ENCODE measurements at places on chromosomes 3 and 15.
A peak's percentile ranks its signal among the peaks of the same experiment; 100 is the strongest.

- H3K27ac ChIP-seq: no peak overlapping the region
- H3K27me3 ChIP-seq: no peaks in the 10 kb centered on the region
- H3K4me3 ChIP-seq: no peak overlapping the region
- no peaks in the 10 kb centered on the region for H3K36me3 ChIP-seq
- H3K4me1 ChIP-seq: peaks cover 5% of the 10 kb centered on the region
Measured at GRCh38 chr3:8730656-8731055, 2.9 kb upstream of the CAV3 start.

DNA sequence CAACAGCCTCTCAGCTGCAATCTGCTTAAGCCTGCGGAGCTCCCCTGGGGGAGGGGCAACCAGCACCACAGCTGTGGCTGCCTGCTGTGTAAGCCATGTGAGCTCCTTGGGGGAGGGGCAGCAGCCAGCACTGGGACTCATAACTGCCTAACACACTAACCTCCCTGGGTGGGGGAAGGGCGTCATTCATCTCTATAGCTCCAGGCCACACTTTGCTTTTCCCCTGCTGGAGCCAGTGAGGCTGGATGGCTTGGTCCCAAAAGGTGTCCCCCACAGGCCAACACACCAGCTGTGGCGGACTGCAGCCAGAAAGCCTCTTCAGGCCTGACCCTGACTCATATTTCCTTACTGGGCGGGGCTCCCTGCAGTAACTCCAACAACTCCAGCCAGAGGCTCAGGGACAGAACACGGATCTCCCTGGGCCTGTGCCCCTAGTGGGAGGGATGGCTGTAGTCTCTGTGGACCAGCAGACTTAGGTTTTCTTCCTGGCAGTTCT is 129.8 kb downstream of the PPM1L start:
- peak; percentile 1 for DNase-seq
- no peak overlapping the region for H3K4me3 ChIP-seq
- H3K27ac ChIP-seq: no peak overlapping the region
- H3K27me3 ChIP-seq: no peaks in the 10 kb centered on the region
- no peaks in the 10 kb centered on the region for H3K36me3 ChIP-seq

DNA sequence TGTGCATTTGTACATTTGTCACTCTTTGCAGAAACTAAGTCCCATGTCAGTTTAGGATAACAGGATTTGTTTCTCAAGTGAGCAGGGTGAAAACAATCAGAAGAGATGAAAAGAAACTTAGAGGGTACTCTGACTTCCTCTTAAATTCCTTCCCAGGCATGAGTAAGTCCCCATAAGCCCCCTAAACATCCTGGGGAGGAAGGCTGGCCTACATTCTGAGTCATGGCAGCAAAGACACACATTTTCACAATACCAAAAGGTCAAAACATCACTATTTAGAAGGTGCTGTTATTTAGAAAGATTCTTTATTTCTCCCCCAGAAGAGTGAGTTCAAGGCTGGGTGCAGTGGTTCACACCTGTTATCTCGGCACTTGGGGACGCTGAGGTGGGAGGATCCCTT is 7.6 kb upstream of the FOXP1 start:
- H3K27me3 ChIP-seq: no peaks in the 10 kb centered on the region
- no peak overlapping the region for H3K27ac ChIP-seq
- DNase-seq: no peak
- H3K4me3 ChIP-seq: no peak overlapping the region

DNA sequence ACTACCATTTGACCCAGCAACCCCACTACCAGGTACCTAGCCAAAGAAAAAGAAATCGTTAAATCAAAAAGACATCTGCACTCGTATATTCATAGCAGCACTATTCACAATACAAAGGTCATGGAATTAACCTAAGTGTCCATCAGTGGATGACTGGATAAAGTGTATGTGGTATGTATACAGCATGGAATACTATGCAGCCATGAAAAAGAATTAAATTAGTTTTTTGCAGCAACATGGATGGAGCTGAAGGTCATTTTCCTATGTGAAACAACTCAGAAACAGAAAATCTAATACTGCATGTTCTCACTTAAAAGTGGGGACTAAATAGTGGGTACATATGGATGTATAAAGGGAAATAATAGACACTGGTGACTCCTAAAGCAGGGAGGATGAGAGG is 175.2 kb downstream of the ZIC4 start:
- no peaks in the 10 kb centered on the region for H3K36me3 ChIP-seq
- H3K27me3 ChIP-seq: no peaks in the 10 kb centered on the region
- no peak overlapping the region for H3K4me3 ChIP-seq
- no peak for DNase-seq

- H3K36me3 ChIP-seq: no peaks in the 10 kb centered on the region
- no peaks in the 10 kb centered on the region for H3K27me3 ChIP-seq
Measured at GRCh38 chr3:112561484-112561733, 353 bp downstream of the ATG3 start.

GRCh38 chr3:94001191-94001590 is 21.2 kb downstream of the ARL13B start:
- H3K27ac ChIP-seq: no peak overlapping the region
- no peaks in the 10 kb centered on the region for H3K27me3 ChIP-seq
- DNase-seq: no peak
- no peaks in the 10 kb centered on the region for H3K4me1 ChIP-seq
- H3K4me3 ChIP-seq: no peak overlapping the region
- H3K36me3 ChIP-seq: no peaks in the 10 kb centered on the region

GRCh38 chr15:74108111-74108510 is 22.3 kb upstream of the ISLR2 start:
- H3K4me1 ChIP-seq: no peaks in the 10 kb centered on the region
- no peaks in the 10 kb centered on the region for H3K27me3 ChIP-seq
- H3K36me3 ChIP-seq: no peaks in the 10 kb centered on the region
- DNase-seq: no peak
- no peak overlapping the region for H3K4me3 ChIP-seq

- no peaks in the 10 kb centered on the region for H3K36me3 ChIP-seq
- H3K27ac ChIP-seq: peak overlapping the region; percentile 1
- H3K4me1 ChIP-seq: peaks cover 5% of the 10 kb centered on the region
- H3K4me3 ChIP-seq: no peak overlapping the region
- DNase-seq: no peak
Measured at GRCh38 chr3:113133140-113133539, 78.2 kb upstream of the BOC start.

- H3K27me3 ChIP-seq: no peaks in the 10 kb centered on the region
- H3K4me3 ChIP-seq: no peak overlapping the region
- no peak for DNase-seq
- H3K27ac ChIP-seq: no peak overlapping the region
- no peaks in the 10 kb centered on the region for H3K4me1 ChIP-seq
Measured at GRCh38 chr3:22103423-22103822, 352.4 kb upstream of the ZNF385D start.

DNA sequence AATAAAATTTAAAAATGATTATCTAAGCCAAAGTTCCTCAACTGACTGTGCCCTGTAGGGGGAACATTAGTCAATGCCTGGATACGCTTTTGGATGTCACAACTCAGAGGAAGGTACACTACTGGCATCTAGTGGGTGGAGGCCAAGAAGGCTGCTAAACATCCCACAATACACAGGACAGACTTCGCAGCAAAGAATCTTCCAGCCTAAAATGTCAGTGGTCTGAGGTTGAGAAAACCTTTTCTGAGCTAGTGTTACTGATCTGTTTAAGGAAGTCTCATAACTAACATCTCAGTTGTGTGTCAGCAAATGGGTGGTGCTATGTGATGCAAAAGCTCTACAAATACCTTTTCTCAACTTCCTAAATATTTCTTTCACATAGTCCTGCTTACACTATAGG is 20.9 kb upstream of the LDHAL6B start:
- H3K4me3 ChIP-seq: no peak overlapping the region
- H3K27me3 ChIP-seq: no peaks in the 10 kb centered on the region

- H3K36me3 ChIP-seq: no peaks in the 10 kb centered on the region
- peaks cover 23% of the 10 kb centered on the region for H3K4me1 ChIP-seq
- H3K27ac ChIP-seq: peak overlapping the region; percentile 70
- H3K4me3 ChIP-seq: no peak overlapping the region
- no peaks in the 10 kb centered on the region for H3K27me3 ChIP-seq
Measured at GRCh38 chr15:67039384-67040075, 25.9 kb upstream of the SMAD3 start.

GRCh38 chr3:20890111-20890519 is 704.1 kb upstream of the SGO1 start:
- no peaks in the 10 kb centered on the region for H3K36me3 ChIP-seq
- H3K4me3 ChIP-seq: no peak overlapping the region
- H3K27me3 ChIP-seq: no peaks in the 10 kb centered on the region
- H3K27ac ChIP-seq: no peak overlapping the region

- H3K4me1 ChIP-seq: peaks cover 4% of the 10 kb centered on the region
- no peak overlapping the region for H3K27ac ChIP-seq
- no peaks in the 10 kb centered on the region for H3K27me3 ChIP-seq
- H3K36me3 ChIP-seq: peaks cover 3% of the 10 kb centered on the region
- no peak overlapping the region for H3K4me3 ChIP-seq
Measured at GRCh38 chr15:71775856-71776255, 34.5 kb upstream of the NR2E3 start.

DNA sequence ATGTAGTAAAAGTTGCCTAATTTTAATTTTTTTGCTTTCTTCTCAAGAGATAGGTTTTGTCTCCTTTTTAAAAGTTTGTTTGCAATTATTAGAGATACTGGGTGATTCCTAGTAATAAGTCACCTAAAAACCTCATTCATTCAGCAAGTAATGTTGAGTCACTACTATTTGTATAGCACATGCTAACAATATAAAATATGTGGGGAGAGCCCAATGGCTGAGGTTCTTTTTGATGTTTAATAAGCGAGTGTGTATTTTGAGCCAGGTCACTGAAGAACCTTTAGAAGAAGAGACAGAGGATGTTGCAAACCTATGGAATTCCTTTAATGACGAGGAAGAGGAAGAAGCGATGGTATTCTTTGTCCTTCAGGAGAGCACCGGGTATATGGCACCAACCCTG is 123.7 kb upstream of the CHRM5 start:
- no peaks in the 10 kb centered on the region for H3K36me3 ChIP-seq
- no peak for DNase-seq
- H3K4me3 ChIP-seq: no peak overlapping the region

- DNase-seq: no peak
- H3K4me1 ChIP-seq: no peaks in the 10 kb centered on the region
- no peaks in the 10 kb centered on the region for H3K36me3 ChIP-seq
- no peaks in the 10 kb centered on the region for H3K27me3 ChIP-seq
Measured at GRCh38 chr3:40211579-40211978, 97.9 kb upstream of the EIF1B start.

GRCh38 chr3:76403556-76403955 is 618.2 kb upstream of the ZNF717 start:
- no peak overlapping the region for H3K27ac ChIP-seq
- no peaks in the 10 kb centered on the region for H3K4me1 ChIP-seq
- H3K36me3 ChIP-seq: no peaks in the 10 kb centered on the region
- H3K4me3 ChIP-seq: no peak overlapping the region
- no peak for DNase-seq

DNA sequence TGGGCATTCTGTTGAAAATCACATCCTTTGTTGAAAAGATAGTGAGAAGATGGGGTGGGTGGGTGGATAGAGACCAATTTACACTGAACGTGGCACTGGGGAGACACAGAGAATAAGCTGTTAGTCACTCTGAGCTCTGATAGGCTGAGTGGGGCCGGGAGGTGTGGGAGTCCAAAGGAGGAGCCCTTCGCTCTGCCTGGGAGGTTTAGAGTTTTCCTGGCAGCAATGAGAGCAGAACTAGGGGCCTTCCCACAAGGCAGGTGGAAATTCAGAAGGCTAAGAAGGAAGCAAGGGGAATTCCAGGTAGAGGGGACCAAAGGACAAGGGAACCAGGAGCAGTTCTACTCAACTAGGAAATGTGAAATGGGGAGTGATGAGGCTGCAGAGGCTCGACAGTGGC is 272.7 kb downstream of the RPLP1 start:
- no peaks in the 10 kb centered on the region for H3K36me3 ChIP-seq
- no peaks in the 10 kb centered on the region for H3K27me3 ChIP-seq
- DNase-seq: no peak
- no peak overlapping the region for H3K4me3 ChIP-seq
- H3K4me1 ChIP-seq: peaks cover 19% of the 10 kb centered on the region

DNA sequence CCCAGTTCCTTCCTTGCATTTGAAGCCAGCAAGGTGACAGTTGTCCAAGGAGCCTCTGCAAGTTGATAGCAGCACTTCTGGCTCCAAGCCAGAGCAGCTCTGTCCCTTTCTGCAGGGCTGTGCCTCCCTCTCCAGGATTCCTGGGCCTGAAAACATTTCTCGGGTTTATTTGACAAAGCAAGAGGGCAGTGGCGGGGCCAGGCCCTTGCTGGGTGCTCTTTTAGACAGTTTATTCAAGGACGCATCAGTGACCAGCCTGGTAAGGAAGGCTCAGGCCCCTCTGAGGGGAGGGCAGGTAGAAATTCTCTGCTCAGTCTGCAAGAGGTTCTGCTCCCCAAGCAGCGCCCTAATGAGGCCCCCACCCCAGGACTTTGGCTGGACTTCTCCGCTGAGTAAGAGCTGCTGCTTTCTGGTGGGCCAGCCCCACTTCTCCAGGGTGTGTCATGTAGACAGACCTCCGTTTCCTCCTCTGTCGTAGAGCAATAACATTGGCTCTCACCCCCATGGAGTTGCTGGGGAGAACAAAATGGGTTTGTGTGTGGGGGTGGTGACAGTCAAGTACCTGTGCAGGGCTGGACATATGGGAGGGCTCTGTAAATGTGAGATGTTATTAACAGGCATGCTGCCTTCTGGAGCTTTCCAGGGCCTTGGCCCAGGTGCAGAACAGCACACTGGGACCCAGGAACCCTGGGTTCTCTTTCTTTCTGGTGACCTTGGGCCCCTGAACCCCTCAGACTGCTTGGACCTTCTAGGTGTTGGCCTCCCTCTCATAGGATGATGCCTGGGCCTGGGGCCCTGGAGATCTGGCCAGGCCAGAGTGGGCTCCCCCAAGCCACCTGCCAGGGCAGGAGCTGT is 146.2 kb upstream of the TLE3 start:
- DNase-seq: no peak
- peaks cover 7% of the 10 kb centered on the region for H3K27me3 ChIP-seq
- H3K36me3 ChIP-seq: no peaks in the 10 kb centered on the region
- H3K4me3 ChIP-seq: no peak overlapping the region
- H3K4me1 ChIP-seq: peaks cover 17% of the 10 kb centered on the region

GRCh38 chr3:149473357-149474249 is 894 bp upstream of the TM4SF4 start:
- H3K27ac ChIP-seq: peak overlapping the region; percentile 70
- H3K4me1 ChIP-seq: peaks cover 73% of the 10 kb centered on the region
- peak; percentile 7 for DNase-seq
- H3K4me3 ChIP-seq: no peak overlapping the region
- no peaks in the 10 kb centered on the region for H3K36me3 ChIP-seq
- no peaks in the 10 kb centered on the region for H3K27me3 ChIP-seq

- no peaks in the 10 kb centered on the region for H3K4me1 ChIP-seq
- DNase-seq: no peak
- H3K27me3 ChIP-seq: no peaks in the 10 kb centered on the region
Measured at GRCh38 chr15:93382200-93382820, 293.3 kb upstream of the RGMA start.

- H3K27me3 ChIP-seq: no peaks in the 10 kb centered on the region
- no peaks in the 10 kb centered on the region for H3K36me3 ChIP-seq
- no peak for DNase-seq
- no peak overlapping the region for H3K4me3 ChIP-seq
- H3K27ac ChIP-seq: peak overlapping the region; percentile 40
- no peaks in the 10 kb centered on the region for H3K4me1 ChIP-seq
Measured at GRCh38 chr3:136070334-136070733, 104.8 kb downstream of the PPP2R3A start.

All from esophagus squamous epithelium (tissue), 5 donors.